ENCODE measurements at places on chromosomes 4 and X.

GRCh38 chr4:106287353-106287969 is 28.5 kb downstream of the TBCK start:
- no peak for DNase-seq

DNA sequence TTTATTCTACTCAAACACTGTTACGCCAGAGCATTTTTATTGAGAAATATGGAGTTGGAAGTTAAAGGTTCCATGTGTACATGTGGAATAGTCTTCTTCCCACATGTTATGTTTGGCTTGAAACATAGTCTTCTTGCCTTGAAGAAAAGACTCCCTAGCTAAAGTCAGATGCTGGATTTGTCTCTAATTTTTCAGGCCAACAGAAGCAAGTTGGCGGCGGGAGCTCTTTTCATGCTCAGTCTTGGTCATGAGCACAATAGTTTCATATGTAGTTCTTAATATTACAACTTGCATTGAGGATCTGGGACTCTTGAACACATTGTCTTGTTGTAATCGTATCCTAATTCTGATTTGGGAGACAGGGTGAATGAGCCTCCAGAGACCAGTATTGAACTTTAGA is 19.4 kb downstream of the SEPTIN11 start:
- no peak for DNase-seq

- no peak for DNase-seq
These were observed 146.1 kb upstream of the OTUD4 start for GRCh38 chr4:145326491-145326890.

- DNase-seq: no peak
These were observed 280.9 kb upstream of the EPHA5 start for GRCh38 chr4:65951177-65951576.

GRCh38 chrX:78116365-78116764 is 12.3 kb downstream of the PGK1 start:
- DNase-seq: no peak

DNA sequence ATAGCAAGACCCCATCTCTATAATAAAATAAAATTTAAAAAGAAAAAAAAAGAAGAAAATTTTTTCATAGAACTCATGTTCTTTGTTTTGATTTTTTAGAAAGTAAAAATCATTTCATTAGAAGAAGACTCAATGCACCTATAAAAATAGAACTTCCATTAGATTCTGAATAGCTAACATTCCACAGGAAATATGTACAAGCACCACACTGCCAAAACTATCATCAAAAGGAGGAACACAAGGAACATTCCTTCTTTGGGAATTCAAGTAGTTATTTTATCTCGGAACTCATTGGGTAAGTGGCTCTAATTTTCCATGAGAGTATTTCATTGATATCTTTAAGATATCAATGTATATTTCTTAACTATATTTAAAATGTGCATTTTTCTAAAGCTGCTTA is 157.6 kb downstream of the CAMK2D start:
- no peak for DNase-seq

- DNase-seq: no peak
These were observed 97.6 kb downstream of the MGST2 start for GRCh38 chr4:139763205-139763604.

GRCh38 chr4:153112041-153112441 is 92.2 kb upstream of the TRIM2 start:
- DNase-seq: peak; percentile 41

GRCh38 chr4:40840985-40841571 is 91.3 kb downstream of the NSUN7 start:
- DNase-seq: peak; percentile 84

GRCh38 chr4:158025131-158025530 is 147.7 kb downstream of the GASK1B start:
- DNase-seq: no peak

DNA sequence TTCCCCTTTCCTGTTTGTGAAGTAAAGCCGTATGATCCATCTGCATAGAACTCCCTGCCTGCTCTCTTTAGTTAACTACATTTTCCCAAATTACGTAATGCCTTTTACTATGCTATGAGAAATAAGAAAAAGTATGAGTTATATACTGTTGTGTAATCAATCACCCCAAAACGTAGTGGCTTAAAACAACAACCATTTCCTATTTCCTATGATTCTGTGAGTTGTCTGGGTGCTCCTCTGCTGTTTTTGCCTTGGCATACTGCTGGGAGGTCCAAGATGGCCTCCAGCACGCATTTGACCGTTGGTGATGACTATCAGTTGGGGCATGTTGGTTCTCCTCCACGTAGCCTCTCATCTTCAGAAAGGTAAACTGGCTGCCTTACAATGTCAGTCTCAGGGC is 39.8 kb downstream of the BBS12 start:
- DNase-seq: no peak

DNA sequence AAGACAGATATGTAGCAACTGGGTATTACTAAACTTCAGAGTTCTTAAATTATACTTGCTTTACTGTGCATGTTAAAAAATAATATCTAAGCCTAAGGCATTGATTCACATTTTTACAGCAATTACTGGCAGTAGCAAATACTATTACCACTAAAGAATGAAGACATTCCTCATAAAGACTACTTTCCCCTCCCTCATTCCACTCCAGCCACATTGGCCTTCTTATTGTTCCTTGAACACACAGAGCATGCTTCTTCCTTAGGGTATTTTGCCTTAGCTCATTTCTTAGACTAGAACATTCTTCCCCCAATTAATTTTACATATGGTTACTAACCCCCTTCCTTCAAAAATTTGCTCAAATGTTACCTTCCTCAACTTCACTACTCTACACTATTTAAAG is 717.0 kb downstream of the CCSER1 start:
- DNase-seq: no peak

GRCh38 chr4:19520939-19521520 is 730.7 kb upstream of the SLIT2 start:
- DNase-seq: no peak

DNA sequence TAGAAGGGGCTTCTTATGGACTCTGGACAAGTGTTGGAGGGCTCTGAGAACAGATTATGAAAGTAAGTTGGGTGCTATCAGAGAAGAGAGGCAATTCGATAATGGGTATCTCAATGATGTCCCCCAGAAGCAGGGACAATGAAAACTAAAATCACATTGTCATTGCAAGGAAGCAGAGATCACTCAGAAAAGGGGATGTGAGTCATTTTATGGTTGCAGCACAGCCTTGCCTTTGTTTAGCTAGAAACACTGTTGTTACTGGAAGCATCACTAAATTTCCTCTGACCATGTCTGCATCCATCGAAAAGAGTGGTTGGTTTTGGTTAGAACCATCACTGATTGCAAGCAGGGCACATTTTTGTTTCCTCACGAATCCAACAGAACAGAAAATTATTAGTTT is 246.8 kb upstream of the NWD2 start:
- no peak for DNase-seq

- DNase-seq: no peak
These were observed 9.6 kb upstream of the SLAIN2 start for GRCh38 chr4:48331577-48332330.

DNA sequence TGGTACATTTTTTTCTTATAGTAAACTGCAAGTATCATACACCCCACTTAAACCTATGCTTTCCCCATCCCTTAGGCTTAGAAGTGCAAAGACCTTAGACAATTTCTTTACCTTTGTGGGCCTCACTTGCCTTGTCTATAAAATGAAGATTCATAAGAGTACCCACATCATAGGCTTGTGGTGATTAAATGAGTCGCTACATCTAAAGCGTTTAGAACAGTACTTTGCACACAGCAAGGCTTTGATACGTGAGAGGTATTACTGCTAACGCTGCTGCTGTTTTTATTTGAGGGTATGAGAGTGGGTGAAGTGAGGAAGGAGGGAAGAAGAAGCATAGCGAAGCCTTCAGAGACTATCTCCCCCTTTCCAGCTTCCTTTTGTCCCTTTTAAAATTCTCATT is 87.8 kb upstream of the RPS6KA3 start:
- no peak for DNase-seq

DNA sequence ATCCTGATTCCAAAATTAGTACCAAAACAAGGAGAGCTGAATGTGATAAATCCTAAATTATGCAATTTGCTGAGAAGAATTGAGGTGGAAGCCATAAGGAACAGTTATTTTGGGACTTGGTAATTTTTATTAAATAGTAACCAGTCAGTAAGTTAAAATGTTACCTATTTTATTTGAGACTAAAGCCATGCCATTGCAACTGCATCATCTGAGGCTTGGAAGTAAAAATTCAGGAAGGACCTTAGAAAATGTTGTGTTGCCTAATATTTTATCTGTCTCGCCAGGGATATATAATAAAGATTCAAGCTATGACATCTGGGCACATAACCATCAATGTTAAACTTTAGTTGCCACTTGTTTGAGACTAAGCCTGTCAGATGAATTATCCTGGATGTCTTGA is 341.3 kb upstream of the MAGEB16 start:
- DNase-seq: no peak

DNA sequence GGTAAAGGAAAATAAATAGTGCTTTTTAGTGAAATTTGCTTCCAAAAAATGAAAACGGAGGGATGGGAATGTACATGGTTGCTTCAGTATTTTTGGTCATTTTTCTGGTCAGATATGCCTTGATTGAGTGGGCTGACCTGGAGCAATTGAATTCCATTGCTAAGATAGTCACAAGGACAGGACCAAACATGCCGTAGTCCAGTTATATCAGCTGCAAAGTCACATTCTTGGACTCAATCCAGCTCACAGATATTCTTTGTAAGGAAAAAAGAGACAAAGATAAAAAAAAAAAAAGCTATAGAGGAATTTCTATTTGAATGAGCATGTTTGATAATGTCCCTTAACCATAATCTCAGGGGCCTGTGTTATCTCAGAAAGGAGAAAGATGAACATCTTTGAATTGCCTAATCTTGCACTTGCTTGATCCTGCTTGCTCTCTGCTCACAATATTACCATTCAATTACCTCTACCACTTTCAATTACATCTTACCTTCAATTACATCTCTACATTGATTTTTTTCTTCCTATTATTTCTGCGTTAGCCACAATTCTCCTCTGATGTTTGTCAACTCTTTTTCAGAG is 75.4 kb upstream of the PACRGL start:
- no peak for DNase-seq

GRCh38 chr4:74056114-74056857 is 17.8 kb upstream of the CXCL3 start:
- no peak for DNase-seq

DNA sequence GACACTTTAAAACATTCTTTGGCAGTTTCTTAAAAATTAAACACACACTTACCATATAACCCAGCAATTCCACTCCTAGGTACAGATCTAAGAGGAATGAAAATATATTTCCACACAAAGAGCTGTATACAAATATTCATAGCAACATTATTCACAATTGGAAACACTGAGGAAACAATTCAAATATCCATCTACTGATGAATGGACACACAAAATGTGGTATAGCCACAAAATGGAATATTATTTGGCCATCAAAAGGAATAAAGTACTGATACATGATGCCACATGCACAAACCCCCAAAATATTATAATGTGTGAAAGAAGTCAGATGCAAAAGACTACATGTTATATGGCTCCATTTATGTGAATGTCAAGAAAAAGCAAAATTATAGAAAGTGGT is 70.9 kb downstream of the HS6ST2 start:
- no peak for DNase-seq

- no peak for DNase-seq
These were observed 1655.5 kb upstream of the AGA start for GRCh38 chr4:179097741-179098140.

GRCh38 chr4:162650166-162650565 is 486.4 kb upstream of the FSTL5 start:
- no peak for DNase-seq

DNA sequence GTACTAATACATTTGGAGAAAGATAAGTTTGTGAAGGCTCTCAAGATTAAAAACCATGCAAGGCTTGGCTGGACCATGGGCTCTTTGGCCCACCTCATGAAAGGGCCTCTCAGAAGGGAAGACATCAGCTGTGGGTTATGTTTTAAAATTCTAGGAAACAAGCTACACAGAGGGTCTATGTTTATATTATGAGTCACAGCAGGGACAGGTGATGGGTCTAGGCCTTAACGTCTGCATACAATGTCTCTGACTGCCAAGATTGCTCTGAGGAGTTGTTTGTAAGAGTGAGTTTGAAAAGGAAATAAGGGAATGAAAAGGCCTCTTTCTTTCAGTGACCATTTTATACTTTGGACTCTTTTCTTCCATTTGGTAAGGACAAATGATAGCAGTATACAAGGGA is 77.0 kb upstream of the ARMCX2 start:
- DNase-seq: no peak

GRCh38 chr4:165716472-165716871 is 156.6 kb upstream of the TLL1 start:
- DNase-seq: no peak

GRCh38 chrX:40103565-40104323 is 6.0 kb upstream of the BCOR start:
- DNase-seq: no peak

GRCh38 chr4:11436084-11436483 is 7.4 kb upstream of the HS3ST1 start:
- no peak for DNase-seq

GRCh38 chr4:100190643-100191600 is 654 bp upstream of the DDIT4L start:
- no peak for DNase-seq

DNA sequence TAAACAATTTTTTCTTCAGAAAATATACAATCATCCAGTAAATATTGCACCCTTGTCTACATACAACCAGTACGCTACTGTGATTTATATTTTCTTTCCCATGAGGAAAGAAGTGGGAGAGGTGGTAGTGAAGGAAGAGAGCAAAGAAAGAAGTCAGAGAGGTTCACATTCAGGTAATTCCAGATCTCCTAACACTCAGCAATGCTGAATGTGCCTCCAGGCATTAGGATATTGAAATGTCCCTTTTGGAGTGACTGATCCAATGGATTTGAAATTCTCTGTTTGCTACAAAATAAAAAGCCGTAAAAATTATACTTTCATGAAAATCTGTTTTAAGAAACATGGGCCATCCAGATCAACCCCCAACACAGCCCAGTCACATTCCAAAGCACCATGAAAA is 211.9 kb upstream of the NR3C2 start:
- no peak for DNase-seq

DNA sequence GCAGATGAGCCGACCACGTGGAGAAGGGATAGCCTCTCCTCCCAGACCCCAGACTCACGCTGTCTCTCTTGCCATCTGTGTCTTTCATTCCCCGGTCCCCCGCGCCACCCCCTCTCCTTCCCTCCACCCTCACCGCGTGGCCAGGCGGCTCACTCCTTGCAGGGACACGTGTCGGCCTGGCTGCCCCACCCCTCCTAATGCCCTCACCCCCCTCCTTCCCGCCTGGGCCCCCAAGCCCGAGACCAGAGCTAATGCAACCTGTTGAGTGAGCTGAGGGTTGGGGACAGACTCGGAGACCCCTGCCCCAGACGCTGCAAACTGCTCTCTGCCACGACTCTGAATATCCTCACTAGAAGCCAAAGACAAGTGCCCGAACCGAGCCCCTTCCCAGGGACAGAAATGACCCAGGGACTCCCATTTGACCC is 1.8 kb downstream of the SLC38A5 start:
- DNase-seq: peak; percentile 68
